Stimulated activated CD4-positive, alpha-beta T cell treated with anti-CD3 and anti-CD28 coated beads, TNF-alpha, amount 100 ng/mL, for 48 hours (primary cell): ENCODE measurements at places on chromosomes 16 and 17.

GRCh38 chr16:14576069-14576468 is 54.0 kb downstream of the PARN start:
- DNase-seq: no peak

DNA sequence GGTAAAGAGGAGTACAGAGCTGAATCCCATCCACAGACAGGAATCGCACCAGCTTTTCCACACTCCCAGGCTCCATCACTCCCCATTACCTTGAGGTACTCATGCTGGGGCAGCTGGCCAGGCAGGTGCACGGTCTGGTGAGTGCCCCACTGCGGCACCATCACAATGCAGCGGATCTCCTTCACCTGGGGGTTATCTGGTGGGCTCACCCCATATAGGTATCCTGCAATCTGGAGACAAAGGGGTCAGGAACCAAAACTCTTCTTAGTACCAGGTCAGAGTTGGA is 1.8 kb upstream of the RILP start:
- DNase-seq: no peak

- peak; percentile 57 for DNase-seq
Measured at GRCh38 chr16:1771188-1771863, at the start of gene NME3. Gene NME3, minus strand, starts transcription at chr16:1771543. Its CDS starts 9 bp downstream, at chr16:1771534.

DNA sequence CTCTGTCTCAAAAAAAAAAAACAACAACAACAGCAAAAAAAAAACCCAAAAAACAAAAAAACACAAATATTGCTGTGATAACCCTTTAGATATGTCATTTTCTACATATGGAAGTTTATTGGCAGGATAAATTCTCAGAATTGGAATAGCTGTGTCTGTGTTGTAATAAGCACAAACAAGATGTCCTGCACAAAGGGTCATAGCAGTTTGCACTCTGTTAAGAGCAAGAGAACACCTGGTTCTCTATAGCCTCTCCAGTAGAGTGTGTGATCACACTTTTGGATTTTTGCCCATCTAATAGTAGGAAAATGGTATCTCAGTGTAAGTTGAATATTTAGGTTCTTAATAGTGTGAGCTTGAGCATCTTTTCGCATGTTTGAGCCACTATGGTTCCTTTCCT is 60.4 kb downstream of the USP43 start:
- DNase-seq: no peak

DNA sequence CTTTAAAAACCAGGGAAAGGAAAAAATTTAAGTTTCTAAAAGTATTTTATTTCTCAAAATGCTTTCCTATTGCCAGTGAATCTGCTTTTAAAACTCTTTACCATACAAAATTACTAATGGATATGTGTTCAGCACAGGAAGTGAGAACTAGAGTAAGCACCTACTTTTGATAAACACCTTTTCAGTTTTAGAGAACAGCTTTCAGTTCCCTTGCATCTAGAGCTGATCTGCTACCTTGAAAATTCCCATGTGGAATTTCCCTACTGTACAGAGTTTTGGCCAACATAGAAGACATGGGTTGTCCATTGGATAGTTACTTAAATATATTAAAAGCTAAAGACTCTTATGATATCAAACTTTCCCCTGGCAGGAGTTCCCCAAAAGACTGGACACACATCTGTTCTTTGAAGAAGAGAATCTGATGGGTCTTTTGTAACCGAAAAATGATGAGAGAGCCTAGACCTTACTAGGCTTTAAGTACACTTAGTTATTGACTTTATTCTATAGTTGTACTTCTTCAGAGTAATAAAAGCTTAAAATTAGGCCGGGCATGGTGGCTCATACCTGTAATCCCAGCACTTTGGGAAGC is 112.1 kb upstream of the CNTNAP4 start:
- DNase-seq: no peak
